ENCODE measurements at places on chromosomes 7 and 10.
A peak's percentile ranks its signal among the peaks of the same experiment; 100 is the strongest.

- peak; percentile 93 for DNase-seq
Observed at GRCh38 chr10:119401671-119402395, 140.7 kb downstream of the RGS10 start.

DNA sequence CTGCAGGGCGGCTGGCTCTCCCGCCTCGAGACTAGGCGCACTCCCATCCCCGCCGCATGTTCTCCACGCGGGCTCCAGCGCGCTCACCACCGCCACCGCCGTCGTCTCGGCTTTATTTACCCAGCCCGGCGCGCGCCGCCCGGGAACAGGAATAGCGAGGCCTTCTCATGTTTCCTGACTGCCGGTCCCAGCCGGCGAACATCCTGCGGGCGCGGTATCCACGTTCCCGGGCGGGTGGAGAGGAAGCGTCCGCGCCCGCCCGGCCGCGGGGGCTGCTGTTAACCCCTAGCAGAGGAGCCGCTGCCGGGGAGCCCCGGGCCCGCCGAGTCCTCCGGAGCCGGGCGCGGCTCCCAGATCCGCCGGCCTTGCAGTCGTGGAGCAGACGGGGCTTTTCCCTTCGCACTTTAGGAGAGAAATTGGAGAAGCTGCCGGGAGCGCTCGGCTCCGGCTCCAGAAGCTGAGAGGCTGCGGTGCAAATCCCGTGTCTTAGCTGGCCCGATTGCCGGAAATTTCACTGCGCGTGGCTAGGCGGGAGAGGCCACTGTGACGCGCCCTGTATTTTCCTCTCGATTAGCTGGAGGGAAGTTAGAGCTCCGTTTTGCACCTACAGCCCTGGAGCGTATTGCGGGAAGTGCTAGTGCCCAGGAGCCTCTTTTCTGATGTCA lies at the start of gene MKX:
TSS of gene MKX (minus strand) at position 88 of the 665 bp plus-strand sequence. CDS start 2,404 bp downstream, outside the sequence.
- peak; percentile 80 for DNase-seq

DNA sequence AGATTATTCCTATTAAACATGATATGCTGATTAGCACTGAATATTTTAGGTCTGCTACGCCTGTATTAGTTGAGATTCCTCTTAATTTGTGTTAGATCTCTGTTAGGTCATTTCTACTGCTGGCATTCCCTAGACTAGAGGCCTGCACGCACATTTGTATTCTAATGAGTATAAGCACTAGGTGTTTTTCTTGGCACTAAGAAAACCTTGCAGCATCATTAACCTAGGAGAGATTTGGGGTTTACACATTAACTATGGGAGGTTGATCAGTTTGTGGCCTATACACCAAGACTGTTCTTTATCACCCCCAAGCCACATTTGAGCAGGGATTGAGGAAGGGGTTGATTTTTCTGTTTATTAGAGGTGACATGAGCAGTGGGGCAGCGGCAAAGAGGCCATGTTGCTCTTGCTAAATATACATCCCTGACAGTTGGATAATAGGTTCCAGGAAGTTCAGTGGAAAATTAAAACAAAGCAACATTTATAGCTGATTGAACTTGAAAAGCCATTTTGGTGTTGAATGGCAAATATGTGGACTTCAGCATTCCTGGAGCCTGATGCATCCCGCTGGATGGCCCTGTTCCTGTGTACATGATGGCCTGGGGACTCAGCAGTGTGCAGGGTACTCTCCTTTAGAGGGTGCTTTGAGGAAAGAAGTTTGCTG lies 65.2 kb downstream of the GBF1 start:
- DNase-seq = peak; percentile 75

DNA sequence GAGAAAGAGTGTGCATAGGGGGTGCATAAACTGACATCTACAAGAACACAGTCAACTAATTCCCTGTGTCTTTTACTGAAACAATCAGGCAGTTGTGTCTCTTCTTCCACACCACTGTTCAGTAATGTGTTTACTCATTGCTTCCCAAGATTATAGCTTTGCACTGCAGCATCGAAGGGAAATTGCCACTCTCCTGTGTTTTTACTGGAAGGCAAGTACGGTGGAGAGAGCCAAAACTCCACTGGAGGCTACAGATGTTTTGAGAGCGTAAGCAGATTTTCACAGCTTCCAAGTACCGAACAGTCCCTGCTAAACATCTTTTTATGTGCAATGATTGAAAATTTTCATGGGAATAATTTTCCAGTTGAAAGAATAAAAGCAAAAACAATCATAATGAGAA lies 510.5 kb upstream of the AKR1E2 start:
- DNase-seq = peak; percentile 38

- DNase-seq = peak; percentile 97
Observed at GRCh38 chr10:3467052-3467951, 294.7 kb upstream of the PITRM1 start.

DNA sequence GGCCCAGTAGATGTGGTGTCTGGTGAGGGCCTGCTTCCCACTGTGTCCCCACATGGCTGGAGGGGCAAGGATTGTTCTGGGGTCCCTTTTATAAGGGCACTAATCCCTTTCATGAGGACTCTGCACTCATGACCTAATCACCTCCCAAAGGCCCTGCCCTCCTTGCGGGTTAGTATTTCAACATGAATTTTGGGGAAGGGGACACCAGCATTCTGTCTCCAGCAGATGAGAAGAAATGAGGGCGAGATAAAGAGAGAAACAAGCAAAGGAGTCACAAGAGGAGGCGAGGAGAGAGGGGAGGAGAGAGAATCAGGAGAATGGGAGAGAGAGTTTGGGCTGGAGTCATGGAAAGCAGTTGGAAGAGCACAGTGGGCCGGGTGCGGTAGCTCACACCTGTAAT lies 83.7 kb downstream of the C10orf105 start:
- DNase-seq = no peak

- DNase-seq = no peak
Observed at GRCh38 chr7:94492601-94493000, 17.0 kb upstream of the CASD1 start.

DNA sequence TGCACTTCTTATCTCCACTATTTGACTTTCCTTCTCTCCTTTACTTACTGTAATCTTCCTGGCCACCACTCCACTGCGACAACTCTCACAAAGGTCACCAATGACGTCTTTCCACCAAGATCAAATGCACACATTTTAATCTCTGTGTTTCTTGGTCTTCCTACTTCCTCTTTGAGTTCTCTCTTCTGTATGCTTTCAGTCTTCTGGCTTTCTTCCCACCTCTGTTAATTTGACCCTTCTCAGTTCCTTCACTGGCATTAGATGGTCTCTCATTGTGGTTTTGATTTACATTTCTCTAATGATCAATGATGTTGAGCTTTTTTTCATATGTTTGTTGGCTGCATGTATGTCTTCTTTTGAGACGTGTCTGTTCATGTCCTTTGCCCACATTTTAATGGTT lies 31.9 kb downstream of the FAM107B start:
- DNase-seq = no peak

DNA sequence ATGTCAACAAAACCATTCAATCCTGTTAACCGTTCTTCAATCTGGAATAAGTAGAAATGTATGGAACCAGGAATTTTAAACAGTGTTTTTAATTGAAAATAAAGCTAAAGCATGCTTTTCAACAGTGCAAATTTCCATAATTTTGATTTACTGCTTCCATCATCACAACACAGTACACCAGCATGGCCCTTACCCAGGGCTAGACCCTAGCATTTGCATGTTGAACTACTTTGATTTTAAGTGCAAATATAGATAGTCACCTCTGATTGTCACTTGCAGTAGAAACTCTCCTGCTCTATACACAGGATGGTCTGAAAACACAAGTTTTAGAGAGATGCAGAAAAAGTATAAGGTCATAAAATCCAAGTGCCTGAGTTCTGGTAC lies 12.1 kb downstream of the SKIDA1 start:
- DNase-seq = no peak

- no peak for DNase-seq
Observed at GRCh38 chr10:32340596-32341180, 6.3 kb downstream of the EPC1 start.

DNA sequence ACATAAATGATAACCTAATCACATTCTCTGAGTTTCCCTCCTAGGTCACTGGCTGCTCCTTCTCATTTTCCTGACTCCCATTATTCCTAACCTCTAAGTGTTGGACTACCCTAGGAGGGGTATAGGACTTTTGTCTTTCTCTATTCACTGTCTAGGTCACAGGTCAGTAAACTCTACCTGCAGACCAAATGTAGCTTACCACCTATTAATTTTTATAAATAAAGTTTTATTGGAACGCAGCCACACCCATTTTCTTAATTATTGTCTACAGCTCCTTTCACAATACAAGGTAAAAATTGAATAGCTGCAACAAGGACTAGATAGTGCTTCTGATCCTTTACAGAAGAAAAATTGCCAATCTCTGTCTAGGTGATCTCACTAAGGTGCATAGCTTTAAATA lies 156.7 kb downstream of the IMMP2L start:
- no peak for DNase-seq

GRCh38 chr7:94395141-94396036 lies 694 bp downstream of the COL1A2 start:
- DNase-seq = peak; percentile 87

DNA sequence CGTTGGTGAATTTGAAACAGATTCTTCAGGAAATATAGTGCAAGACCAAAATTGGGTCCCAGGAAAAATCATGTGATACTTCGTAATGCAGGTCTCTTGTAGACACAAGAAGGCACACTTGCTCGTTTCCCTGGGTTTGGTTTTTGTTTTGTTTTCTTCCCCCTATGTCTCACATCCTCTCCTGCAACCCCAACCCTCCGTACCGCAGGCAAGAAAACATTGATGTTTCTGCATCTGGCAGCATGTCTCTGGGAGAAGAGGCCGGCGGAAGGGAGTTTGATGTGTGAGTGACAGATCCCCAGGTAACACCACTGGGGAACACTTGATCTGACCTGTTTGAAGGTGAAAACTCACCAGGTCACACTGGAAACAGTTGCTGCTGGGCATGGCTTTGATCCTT lies 718.5 kb downstream of the AUTS2 start:
- DNase-seq = no peak

- DNase-seq = no peak
Observed at GRCh38 chr10:28970231-28970630, 292.9 kb downstream of the BAMBI start.

DNA sequence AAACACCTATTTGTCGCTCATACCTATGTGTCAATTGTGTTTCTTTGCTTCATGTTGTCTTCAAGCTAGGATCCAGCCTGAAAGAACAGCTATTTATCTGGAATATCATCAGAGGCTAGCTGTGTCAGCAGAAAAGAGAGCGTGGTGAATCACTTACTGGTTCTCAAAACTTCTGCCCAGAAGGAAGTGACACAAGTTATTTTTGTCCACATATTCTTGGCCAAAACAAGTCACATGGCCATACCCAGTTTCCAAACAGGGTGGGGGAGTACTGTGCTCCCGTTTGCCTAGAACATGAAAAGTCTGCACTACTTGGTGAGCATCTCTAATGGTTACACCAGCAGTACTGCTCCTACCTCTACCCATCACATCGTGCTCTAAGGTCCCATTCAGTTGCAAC lies 160.9 kb upstream of the CSTF2T start:
- DNase-seq = peak; percentile 39

DNA sequence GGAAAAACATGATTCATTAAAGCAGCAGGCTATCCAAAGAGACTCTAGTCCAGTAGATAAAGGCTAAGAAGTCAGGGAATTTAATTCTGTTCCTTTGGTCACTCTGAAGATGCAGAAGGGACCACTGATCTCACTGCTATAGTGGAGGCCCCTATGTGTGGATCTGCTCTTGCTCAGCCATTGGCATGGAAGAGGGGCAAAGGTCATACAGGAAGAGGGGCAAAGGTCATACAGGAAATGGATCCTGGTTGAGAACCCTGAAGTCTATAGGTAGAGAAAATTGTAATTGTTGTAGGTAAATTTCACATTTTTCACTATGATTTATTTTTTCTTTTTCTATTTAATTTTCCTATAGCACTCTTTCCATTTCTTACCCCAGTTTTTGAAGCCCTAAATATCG lies 21.6 kb downstream of the OR2AE1 start:
- no peak for DNase-seq

GRCh38 chr7:19470031-19470430 lies 238.8 kb downstream of the POLR1F start:
- no peak for DNase-seq

- peak; percentile 4 for DNase-seq
Observed at GRCh38 chr7:89064831-89065230, 269.3 kb upstream of the TEX47 start.

GRCh38 chr10:297567-297966 lies 162.3 kb downstream of the ZMYND11 start:
- DNase-seq = peak; percentile 73

DNA sequence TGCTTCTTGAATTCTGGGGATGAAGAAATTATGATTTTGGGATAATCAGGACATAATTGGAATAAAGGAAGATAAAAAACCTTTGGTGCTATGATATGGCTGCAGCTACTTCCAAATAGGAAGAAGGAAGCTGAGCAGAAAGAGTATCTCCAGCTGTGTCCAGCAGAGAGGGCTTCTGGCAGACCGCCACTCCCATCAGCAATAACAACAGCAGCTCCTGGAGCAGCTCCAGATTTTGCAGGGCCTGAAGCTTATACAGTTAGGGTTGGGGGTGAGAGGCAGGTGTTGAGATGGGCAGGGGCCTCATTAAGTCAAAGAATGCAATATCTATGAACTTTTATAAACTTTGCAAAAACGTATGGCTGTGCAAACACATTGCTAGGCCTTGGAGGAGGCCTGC lies 62.3 kb downstream of the C10orf120 start:
- no peak for DNase-seq

DNA sequence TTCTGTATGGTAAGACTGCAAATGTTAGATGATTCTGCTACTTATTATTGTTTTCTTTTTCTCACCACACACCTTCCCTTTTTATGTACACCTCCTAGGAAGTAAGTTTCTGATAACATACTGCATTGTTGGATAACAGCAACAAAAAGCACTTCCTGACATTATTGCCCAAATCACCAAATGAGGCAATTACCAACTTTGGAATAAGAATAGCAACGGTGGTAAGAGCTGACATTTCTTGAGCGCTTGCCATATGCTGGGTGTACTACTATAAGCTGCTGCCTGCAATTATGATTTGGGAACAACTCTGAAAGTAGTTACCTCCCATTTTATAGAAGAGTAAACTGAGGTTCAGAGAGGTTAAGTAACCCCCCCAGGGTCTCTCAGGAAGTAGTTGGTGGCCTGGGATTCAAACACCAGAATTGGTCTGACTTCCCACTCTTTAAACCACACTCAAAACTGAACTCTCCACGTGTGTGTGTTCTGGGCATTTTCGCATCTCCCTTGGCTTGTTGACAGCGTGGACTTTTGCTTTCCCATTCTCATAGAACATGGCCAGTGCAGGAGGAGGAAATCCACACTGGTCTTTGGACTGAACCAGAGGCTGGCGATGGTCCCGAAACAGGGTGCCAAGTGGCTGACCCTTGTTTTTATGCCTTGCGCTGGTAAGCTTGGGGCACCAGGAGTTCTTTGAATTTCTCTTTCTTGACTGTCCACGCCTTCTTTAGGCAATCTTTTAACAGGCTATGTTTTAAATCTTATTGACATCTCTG lies 71.4 kb downstream of the TCF7L2 start:
- no peak for DNase-seq

DNA sequence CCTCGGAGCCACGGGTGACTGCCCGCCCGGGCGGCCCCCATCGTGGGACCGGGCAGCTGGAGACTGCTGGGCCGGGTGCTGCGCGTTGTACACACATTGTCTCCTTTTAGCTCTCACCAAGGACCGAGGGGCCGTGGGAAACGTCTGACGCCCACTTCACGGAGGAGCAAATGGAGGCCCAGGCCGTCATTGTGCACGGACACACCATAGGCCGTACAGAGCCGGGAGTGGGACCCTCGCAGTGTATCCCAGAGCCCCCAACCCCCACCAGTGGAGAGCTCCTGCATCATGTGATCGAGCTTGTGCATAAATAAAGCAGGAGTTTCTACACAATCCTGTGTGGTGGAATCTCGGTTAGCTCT lies 722 bp downstream of the DENND10 start:
- DNase-seq = peak; percentile 10

Data from fibroblast of skin of right quadriceps (primary cell).